ENCODE measurements at places on chromosomes 13 and 19.

GRCh38 chr13:33644581-33645543, 173.1 kb upstream of the RFC3 start:
- no peak for DNase-seq

DNA sequence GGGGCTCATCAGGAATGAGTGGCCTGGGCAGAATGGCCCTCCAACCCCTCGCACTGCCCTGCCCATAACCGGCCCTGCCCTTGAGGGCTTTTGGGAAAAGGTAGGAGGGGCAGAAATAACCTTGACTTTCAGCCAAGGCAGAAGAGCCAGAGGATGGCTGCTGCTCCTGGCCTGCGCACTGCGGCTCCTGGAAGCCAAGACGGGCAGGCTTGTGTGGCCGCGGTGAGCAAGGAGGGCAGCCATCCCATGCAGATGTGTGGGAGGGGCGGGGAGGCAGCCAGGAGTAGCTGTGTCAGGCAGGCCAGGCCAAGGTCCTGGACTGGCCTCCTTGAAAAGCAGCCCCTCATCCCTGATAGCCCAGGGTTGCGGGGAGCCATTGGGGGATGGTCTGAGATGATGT, 57.6 kb upstream of the URI1 start:
- no peak for DNase-seq

DNA sequence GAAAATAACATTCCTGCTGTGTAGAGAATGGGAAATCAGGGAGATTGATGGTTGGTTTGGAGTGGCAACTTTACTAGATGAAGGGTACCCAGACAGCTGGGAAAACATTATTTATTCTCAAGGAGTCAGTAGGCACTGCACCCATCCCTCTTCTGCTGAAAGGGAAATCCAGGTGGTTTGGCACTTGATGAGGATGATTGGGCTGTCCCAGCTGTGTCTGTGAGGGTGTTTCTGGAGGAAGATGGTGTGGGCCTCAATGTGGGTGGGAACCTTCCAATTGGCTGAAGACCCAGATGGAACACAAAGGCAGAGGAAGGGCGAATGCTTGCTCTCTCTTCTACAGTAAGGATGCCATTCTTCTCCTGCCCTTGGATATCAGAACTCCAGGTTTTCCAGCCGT, 10.4 kb upstream of the SACS start:
- no peak for DNase-seq

- no peak for DNase-seq
Measured at GRCh38 chr13:67140006-67140405, 90.1 kb downstream of the PCDH9 start.

DNA sequence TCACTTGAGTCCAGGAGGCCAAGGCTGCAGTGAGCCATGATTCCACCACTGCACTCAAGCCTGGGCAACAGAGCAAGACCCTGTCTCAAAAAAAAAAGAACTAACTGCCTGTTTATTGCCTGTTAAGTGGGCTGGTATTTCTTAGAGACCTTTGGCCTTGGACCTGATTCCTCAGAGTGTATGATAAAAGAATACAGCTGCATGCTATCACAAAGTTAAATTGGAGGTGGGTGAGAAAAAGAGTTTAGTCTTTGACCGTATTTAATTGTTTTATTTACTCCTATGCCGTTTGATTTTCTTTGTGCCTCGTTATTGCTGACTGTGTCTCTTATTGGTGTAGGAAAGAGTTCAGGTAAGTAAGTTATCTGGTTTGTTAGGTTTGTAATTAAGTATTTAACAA, 25.3 kb upstream of the DPY19L3 start:
- no peak for DNase-seq

DNA sequence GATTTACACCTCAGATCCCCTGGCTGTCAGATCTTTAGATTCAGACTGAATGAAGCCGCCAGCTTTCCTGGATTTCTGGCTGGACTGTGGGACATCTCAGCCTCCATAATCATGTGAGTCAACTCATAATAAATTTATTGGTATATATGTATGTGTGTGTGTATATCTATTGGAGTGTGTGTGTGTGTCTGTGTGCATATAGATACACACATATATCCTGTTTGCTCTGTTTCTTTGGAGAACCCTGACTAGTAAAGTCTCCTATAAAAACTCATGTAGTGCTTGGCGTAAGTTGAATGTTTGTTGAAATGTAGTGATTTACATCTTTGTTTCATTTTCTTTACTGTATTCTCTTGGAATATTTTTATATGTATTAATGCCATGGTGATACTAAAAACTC, 499.5 kb upstream of the KLF12 start:
- no peak for DNase-seq

- DNase-seq, result no peak
Measured at GRCh38 chr13:43698758-43699157, 88.0 kb downstream of the ENOX1 start.

DNA sequence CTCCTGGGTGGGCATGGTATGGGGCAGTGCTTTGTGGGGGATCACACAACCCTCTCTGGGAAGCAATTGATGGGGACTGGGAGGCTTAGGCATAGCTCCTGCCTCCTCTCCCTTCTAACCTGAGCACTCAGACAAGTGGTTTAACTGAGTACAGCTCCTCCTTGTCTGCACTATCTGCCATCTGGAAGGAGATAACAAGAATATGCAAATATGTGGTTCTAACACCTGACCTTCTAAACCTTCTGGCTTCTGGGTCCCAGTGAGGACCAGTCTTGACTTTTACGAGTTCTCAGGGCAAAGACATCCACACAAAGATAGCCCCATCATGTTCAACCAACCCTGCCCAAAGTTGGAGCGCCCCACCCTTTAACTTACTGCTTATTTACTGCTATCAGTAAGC, 381.0 kb upstream of the TSHZ3 start:
- no peak for DNase-seq

DNA sequence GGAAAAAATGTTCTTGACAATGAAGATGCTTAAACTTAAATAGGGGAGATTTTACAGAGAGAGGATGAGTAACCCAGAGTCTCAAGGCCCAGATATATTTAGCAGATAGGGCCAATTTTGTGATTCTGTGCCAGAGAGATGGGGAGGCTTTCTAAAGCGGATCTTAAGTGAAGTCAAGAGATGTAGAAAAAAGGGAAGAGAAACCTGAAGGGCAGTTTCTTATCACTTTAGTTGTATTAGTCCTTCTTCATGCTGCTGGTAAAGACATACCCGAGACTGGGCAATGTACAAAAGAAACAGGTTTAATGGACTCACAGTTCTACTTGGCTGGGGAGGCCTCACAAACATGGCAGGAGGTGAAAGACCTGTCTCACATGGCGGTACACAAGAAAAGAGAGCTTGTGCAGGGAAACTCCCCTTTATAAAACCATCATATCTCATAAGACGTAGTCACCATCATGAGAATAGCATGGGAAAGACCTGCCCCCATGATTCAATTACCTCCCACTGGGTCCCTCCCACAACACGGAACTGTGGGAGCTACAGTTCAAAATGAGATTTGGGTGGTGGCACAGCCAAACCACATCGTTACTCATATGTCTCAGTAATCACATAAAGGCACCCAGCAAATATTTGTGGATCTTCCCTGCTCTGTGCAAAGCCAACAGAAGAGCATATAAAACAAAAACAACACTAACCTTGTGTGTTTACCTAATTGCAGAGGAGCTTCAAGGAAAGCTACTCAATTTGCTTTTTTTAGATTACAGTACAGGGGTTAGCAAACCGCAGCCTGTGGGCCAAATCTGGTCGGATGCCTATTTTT, 102.6 kb upstream of the MYCBP2 start:
- DNase-seq, result no peak

DNA sequence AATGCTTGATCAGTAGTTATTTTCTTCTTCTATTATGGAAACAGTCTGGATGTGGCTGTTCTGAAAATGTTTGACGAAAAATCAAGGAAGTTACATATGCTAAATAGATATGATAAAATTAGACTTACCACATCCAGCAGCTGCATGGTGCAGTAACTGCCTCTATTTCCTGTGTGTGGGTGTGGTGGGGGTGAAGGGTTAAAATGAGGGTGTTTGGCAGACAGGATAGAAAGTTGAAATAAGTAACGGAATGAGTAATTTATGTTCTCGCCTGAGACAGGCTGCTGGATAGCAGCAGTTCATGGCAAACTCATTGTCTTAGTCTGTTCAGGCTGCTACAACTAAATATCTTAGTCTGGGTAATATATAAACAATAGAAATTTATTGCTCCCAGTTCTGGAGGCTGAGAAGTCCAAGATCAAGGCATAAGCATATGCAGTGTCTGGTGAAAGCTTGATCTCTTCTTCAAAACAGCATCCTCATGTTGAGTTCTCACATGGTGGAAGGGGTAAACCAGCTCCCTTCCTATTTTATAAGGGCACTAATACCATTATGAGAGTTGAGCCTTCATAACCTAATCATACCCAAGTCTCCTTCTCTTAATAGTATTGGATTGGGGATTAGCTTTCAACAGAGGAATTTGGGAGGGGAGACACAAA, 1248.9 kb downstream of the SLITRK5 start:
- DNase-seq, result no peak
